ENCODE measurements at places on chromosomes 11 and 22. TPM values are rescaled to one million over a fixed set of nuclear protein-coding genes. Genes with fewer than 3 reads are reported as not detected.
A peak's percentile ranks its signal among the peaks of the same experiment; 100 is the strongest.

- no peak for DNase-seq
Observed at GRCh38 chr11:79274636-79275331, 166.0 kb downstream of the TENM4 start.

DNA sequence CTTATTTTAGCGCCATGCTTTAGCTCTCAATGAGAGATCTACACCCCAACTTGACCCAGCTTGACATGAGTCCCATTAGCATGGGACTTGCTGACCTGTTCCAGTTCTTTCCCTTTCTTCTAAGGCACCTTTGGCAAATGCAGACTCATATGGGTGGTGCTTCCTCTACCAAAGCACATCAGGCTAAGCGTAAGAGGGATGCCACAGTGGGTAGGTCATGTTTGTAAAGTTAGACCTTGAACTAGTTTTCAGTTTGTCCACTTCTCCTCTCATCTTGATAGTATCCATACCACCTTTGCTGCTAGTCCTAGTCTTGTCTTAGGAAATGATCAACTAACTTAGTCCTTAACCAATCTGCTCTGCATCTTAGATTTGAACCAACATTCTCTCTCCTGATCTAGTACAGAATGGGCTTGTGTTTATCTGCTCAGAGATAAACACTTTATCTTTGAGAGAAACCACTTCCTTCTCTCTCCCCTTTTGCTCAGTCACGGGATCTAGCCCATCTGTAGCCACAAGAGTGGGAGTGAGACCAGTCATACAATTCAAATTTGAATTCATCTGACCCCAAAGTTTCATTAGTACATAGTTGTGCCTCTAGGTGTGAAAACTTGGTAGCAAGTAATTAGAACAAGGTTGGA, 72.1 kb upstream of the CD44 start:
- DNase-seq: no peak

DNA sequence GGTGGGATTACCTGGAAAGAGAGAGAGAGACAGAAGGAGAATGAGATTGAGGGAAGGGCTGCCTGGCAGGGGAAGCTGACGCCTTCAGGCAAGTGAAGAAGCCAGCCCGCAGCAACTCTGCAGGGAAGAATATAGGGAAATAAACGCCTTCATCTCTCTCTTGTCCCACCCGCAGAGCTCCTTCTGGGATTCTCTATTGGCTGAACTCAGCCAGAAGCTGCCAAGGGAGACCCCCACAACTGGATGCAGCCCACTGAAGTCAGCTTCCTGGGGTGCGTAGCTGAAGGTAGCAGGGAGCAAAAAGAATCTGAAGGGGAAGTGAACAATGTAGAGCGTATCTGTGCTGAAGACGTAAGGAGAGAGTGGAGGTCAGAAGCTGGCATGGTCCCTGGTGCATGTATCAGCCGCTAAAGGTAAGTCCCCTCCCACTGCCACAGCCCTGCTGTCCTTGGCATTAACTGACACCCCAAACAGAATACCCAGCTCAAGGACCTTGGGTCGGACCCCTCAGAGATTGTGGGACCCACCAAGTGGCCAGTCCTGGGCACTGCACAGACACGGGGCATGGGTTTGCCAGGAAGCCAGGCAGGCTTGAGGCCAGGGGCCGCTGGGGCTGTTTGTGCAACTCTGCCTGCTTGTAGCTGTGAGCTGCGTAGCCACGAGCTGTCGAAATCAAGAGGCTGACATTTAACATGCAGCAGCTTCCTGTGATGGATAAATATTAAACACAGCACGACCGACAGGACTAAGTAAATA, 469.9 kb downstream of the MN1 start:
- peak; percentile 46 for DNase-seq

DNA sequence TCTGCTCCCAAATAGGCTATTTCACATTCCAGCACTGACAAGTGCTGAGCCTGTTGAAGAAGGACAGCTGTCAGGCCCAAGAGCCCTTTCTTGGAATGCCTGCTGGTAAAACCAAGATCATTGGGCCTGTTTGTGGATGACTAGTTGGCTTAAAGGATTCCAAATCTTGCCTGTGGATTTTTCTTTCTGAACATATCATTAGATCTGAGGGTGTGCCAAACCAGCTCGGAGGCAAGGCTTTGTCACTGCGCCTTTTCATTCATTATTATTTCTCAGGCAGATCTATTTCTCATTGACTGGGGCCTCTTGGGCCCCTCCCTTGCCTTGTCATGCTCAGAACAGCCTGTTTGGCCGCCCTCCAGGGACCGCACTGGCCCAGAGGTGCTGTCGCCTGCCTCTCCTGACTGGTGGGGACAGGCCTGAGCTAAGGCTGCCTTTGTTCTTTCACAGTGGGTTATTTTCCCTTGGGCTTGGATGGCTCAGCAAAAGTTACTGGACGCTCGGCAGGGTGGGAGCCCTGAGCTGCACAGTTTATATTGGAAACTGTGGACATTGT, 222.7 kb upstream of the SESN3 start:
- peak; percentile 61 for DNase-seq

DNA sequence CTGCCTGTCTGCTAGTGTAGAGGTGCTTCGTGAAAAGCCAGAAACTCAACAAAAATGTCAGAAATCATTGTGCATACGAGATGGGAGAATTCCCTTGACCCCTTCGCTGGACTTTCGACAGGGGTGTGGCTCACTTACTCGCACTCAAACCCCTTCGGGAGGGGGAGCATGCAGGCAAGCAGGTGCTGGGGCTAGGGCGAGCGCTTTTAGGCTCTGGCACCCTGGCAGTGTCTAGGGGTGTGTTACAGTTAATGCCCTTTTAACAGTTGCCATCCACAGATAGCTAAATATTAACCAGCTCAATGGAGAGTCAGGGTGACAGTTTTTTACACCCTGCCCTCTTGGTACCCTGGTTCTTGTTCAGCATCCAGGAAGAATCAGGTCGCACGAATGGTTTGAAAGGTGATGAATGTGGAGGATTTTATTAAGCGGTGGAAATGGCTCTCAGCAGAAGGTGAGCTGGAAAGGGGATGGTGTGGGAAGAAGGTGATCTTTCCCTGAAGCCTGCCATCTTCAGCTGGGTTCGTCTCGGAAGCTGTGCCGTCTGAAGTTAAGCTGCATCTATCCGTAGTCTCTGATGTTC, 59.6 kb upstream of the SHANK2 start:
- DNase-seq: no peak

Gene CD3D
- not detected for total RNA-seq

Measured in left ventricle myocardium inferior (tissue), 1 donor.